ENCODE measurements at places on chromosomes 6 and 20.

DNA sequence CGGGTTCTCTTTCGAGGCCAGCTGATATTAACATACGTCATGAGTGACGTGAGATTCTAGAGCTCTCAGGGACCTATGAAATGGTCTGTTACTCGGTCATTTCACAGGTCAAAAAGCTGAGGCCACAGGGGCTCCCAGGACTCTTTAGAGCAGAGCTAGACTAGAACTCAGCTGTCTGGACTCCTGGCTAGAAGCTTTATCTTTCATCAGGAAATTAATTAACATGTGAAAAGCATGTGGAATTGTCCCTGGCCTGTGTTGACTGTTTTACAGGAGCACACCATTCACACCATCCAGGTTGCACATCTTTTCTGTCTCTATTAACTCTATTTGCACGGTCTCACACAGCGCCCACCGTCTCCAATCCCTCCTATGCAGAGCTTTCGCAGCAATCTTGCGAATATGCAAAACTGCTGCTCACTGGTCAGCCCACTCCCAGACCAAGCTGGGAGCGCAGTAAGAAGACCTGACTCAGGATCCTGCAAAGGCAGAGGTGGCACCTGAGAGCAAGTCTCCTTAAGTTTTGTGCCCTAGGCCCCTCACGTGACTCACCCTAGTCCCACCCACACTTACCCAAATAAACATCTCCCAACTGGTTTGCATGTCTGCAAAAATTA, 522.5 kb downstream of the CD83 start:
- no peak for DNase-seq
- no peak overlapping the region for H3K27ac ChIP-seq
- peaks cover 53% of the 10 kb centered on the region for H3K4me1 ChIP-seq
- H3K36me3 ChIP-seq: peaks cover 6% of the 10 kb centered on the region
- no peaks in the 10 kb centered on the region for H3K27me3 ChIP-seq

GRCh38 chr6:123635144-123635543, 1.6 kb downstream of the TRDN start:
- no peak for DNase-seq
- no peak overlapping the region for H3K27ac ChIP-seq
- no peaks in the 10 kb centered on the region for H3K36me3 ChIP-seq
- H3K27me3 ChIP-seq: no peaks in the 10 kb centered on the region

- H3K27me3 ChIP-seq: peaks cover 4% of the 10 kb centered on the region
- DNase-seq: peak; percentile 50
- H3K4me1 ChIP-seq: peaks cover 8% of the 10 kb centered on the region
- peaks cover 4% of the 10 kb centered on the region for H3K36me3 ChIP-seq
These were observed 31.1 kb upstream of the CST7 start for GRCh38 chr20:24917797-24918578.

DNA sequence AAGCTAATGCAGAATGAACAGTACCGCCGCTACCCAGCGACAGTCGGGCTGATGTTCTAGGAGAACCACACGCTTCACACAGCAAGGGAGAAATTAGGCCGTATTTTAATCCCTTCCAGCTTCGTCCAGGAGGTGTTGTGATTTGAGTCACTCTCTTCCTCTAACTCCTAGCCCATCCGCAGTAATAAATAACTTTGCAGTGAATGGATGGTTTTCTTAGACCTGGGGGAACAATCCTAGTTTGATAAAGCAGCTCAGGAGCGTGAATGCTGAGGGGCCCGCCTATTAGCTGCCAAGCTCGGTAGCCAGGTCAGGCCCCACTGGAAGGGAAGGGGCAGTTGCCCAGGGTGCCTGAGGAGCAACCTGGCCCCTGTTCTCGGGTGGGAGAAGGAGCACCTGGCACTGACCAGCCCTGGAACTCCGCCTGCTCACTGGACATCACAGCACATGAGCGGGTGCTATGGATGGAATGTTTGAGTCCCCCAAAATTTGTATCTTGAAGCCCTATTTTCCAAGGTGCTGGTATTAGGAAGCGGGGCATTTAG, 146.0 kb upstream of the AFDN start:
- no peak overlapping the region for H3K27ac ChIP-seq
- peaks cover 65% of the 10 kb centered on the region for H3K27me3 ChIP-seq
- no peaks in the 10 kb centered on the region for H3K4me1 ChIP-seq

GRCh38 chr6:43972913-43973300, 154.3 kb downstream of the MRPL14 start:
- DNase-seq: no peak
- no peak overlapping the region for H3K27ac ChIP-seq
- no peaks in the 10 kb centered on the region for H3K4me1 ChIP-seq
- H3K36me3 ChIP-seq: no peaks in the 10 kb centered on the region
- peaks cover 30% of the 10 kb centered on the region for H3K27me3 ChIP-seq

DNA sequence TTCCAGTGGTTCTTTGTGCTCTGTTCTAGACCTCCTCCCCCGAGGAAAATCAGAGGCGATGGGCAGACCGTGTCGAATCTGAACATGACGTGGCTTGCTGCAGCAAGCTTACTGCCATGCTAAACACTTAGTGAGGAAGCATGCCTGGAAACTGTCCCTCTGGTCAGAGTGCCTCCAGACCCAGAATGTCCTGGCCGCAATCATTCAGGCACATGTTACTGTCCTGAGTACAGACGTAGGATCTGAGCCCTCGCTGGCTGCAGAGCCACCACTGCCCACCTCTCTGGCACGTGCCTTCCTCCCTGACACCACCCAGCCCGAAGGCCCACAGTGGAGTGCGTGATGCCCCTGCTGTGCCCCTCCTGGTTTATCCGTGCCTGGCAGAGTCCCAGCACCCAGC, 163.6 kb downstream of the SYNDIG1 start:
- H3K27me3 ChIP-seq: no peaks in the 10 kb centered on the region
- H3K4me3 ChIP-seq: no peak overlapping the region
- no peaks in the 10 kb centered on the region for H3K36me3 ChIP-seq
- H3K4me1 ChIP-seq: peaks cover 12% of the 10 kb centered on the region
- H3K27ac ChIP-seq: no peak overlapping the region

DNA sequence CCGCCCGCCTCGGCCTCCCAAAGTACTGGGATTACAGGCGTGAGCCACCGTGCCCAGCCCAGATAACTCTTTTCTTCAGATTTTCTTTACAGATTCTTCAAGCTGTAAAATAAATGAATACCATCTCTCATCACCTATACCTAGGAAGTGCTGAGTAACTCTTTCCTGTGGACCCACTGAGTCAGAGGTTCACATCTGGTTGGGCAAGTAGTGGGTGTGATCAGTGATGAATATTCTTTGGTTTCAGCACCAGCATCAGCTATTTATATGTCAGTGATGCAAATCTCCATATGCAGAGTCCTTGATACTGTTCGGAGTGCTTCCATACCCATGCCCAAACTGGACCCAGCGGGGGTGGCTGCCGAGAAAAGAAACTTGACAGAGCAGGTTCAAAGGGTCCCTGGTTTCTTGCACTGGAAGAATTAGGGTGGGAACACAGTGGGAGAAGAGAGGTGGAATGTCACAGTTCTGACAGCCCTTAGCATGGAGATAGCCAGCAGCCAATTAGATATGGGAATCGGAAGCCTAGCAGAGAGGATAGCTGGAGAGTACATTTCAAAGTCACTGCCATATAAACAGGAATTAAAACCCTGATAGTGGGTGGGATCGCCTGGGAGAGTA, 64.9 kb upstream of the DDR1 start:
- no peak for DNase-seq
- peaks cover 68% of the 10 kb centered on the region for H3K4me1 ChIP-seq
- H3K36me3 ChIP-seq: peaks cover 22% of the 10 kb centered on the region
- H3K27me3 ChIP-seq: no peaks in the 10 kb centered on the region
- H3K4me3 ChIP-seq: no peak overlapping the region

DNA sequence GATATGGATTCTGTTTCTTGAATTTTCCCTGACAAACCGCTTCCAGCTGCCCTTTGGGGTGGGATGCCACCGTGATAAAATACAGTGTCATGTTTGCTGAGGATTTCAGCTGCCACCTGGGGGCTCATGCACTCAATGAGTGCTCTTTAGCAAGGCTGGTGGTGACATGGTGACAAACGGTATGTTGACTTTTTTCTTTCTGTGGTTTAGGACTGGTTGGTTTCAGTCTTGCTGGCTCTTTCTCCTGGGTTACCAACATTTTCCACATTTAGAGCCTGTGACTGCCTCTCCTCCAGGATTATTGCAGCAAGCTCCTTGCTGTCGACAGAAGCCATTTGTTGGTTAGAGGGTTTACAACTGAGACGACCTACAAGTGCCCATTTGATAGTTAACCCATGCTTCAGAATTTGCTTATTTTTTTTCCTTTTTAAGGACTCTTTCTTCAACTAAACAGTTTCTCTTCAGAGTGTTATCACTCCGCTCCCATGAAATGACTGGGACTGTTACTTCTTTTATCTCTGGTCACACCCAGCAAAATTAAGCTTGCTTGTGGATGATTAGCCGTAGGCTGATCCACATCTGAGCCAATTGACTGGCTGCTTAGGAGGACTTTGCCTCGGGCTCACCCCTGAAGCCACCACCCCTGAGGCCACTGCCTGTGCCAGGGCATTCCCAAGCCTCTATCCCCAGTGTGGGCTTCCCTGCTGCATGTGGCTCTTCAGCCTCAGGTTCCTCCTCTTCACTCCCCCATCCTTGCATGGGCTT, 48.4 kb upstream of the CDYL start:
- peaks cover 1% of the 10 kb centered on the region for H3K4me1 ChIP-seq
- DNase-seq: no peak
- no peak overlapping the region for H3K27ac ChIP-seq
- no peak overlapping the region for H3K4me3 ChIP-seq

DNA sequence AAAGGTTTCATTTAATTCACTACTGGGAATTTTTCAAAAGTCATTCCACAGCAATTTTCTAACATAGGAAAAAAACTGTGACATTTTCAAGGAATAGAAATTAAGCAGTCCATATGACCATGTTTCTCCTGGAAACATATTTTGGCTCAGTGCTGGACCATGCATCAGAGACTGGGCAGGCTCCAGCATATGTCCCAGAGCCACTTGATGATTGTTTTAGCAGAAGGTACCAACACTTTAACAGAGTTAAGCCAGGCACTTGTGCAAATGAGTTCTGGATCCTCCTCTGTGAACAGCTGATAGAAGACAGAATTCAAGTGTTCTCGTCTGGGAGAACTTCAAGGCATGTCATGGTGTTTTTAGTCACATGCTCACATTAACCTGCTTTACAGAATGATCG, 516.3 kb downstream of the COL12A1 start:
- H3K36me3 ChIP-seq: no peaks in the 10 kb centered on the region
- H3K4me3 ChIP-seq: no peak overlapping the region
- no peaks in the 10 kb centered on the region for H3K4me1 ChIP-seq
- H3K27me3 ChIP-seq: no peaks in the 10 kb centered on the region
- no peak for DNase-seq
- no peak overlapping the region for H3K27ac ChIP-seq

Measured in activated CD4-positive, alpha-beta T cell treated with anti-CD3 and anti-CD28 coated beads, Interleukin-2, amount 10 ng/mL, durations not matched to agents 7 days and 5 days (primary cell).